ENCODE measurements at places on chromosomes 2 and 18.
A peak's percentile ranks its signal among the peaks of the same experiment; 100 is the strongest.

GRCh38 chr2:65576861-65577601 is 144.6 kb upstream of the SPRED2 start:
- DNase-seq: peak; percentile 92

DNA sequence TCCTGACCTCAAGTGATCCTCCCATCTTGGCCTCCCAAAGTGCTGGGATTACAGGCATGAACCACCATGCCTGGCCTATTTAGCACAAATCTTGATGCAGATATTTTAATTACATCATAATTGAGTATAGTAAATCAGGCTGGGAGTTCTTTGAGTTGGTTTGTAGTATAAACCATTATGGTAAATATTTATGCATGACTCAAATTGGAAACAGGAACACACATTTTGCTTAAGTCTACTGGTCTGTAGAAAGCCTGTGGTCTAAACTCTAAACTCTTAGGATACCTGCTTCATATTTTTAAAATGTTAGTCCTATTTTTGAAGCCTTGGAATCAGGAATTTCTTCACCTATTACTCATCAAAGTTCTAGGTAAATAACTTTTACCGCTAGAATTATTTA is 16.8 kb downstream of the ASXL3 start:
- no peak for DNase-seq

DNA sequence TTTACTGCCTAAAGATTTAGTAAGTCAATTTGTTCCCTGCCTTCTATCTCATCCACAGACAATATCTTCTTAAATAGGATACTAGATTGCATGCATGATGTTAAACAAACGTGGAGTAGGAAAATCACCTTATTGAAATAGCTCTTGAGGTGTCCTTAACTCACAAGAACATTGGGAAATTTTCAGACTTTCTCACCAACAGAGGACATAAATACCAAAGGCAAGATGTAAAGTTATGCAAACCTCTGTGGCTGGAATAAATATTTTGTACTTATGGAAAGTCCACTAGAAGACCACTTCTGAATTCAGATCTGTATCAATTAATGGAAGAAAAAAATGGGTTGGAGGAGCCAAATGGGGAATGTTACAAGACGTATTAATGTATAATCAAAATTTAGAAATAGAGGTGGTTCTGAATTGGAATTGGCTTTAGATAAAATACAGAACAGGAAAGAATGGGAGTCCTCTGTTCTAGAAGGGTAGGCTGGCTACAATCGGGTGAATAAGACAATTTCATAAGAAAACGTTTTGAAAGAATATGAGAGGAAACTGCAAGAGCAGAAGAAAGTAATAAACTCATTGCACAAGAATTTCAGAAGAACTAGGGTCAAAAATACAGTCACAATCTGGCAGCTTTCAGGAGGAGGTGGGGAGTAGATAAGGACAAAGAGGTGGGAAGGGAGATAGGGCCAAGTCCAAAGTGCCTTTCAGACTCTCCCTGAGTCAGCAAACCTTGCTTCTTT is 69.3 kb upstream of the FN1 start:
- peak; percentile 80 for DNase-seq

DNA sequence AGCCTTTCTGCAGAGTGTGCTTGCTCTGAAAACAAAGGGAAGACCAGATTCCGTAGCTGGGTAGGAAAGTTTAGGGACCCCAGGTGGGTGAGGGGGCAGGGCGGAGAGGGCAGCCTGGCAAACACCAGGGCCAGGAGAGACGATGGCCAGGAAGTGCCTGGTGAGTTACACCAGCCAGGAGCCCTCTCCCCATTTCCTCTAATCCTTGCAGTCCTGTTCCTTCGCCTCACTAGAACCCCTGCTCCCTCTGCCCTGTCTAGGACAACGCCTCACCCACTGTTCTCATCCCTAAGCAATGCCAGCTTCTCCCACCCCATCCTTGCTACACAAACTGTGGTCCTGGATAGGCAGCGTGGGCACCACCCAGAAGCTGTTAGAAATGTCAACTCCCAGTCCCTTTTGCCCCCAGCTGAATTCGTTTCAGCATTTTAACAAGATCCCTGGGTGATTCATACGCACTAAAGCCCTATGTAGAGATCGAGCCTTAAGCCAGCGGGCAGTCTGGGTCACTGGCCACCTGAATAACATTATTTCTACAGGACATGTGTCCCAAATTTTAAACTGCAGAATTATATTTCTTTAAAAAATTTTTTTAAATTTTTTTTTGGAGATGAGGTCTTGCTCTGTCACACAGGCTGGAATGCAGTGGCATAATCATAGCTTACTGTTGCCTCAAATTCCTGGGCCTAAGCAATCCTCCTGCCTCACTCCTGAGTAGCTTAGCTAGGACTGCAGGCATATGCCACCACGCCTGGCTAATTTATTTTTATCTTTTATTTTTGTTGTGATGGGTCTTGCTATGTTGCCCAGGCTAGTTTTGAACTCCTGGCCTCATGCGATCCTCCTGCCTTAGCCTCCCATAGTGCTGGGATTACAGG is 10.9 kb downstream of the WIPF1 start:
- peak; percentile 82 for DNase-seq

GRCh38 chr18:61502472-61502871 is 169.2 kb downstream of the CDH20 start:
- peak; percentile 78 for DNase-seq

DNA sequence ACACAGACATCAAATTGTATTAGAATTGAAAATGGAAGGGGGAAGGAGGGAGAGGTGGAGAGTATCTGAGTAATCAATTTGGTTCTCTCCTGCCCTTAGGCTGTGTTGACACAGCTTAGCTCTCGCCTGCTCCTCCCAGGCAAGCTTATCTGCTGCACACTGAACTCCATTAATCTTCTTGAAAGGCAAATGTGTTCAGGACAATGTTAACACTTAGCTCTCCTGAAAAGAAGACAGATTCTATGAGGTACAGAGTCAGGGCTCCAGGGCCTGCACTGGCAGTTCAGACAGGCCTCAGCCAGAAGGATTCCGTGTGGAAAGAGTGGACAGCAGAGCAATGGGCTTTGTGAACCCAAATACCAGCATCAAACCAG is 430.0 kb upstream of the TNP1 start:
- peak; percentile 49 for DNase-seq

DNA sequence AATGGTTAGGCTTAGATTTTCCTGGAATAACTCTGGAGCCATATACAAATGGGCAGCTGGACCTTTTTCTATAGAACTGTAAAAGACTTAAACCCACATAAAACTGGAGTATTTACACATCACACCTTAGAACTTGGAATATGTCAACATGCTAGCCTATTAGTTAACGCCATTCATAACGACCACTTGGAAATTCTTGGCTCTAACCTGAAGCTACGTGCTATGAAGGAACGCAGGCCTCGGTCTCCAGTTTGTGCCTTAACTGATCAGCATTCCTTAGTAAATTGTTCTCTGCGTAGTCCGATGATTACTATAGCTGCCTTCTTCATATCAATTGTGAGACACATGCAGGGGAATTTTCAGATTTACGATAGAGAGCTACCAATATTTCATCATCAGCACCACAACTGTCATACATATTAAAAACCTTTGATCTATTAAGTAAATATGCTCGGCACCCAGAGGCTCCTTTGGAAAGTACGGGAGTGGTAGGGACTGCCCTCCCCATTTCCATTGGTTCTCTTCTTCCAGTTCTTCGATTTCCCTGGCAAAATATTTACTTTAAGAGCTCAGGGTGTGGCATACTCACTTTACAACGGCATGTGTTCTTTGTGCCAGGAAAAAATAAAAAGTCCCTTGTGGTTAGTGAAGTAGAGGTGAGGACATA is 17.5 kb upstream of the CCL20 start:
- DNase-seq: no peak

GRCh38 chr2:238176613-238177012 is 17.8 kb downstream of the ERFE start:
- no peak for DNase-seq

GRCh38 chr2:54691445-54692135 is 31.9 kb upstream of the EML6 start:
- no peak for DNase-seq

DNA sequence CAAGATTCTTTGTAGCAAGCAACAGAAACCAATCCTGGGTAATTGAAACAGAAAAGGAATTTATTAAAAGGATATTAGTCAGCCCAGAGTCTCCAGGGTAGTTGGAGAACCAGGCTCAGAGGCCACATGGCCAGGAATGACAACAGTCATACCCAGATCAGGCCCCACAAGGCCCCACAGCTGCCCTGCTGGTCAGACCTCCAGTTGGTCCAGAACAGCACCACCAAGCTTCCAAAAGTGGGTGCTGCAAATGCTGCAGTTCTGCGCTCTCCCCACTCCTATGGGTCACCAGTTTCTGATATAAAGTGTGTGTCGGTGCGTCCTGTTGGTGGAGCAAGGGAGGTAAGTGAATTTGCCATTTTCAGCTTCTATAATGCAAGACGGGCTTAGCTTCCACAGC is 29.9 kb downstream of the KLHL29 start:
- DNase-seq: peak; percentile 55

- no peak for DNase-seq
Observed at GRCh38 chr18:74577019-74577418, 20.7 kb upstream of the ZNF407 start.

GRCh38 chr2:203835892-203836800 is 31.4 kb upstream of the CTLA4 start:
- DNase-seq: no peak

- DNase-seq: no peak
Observed at GRCh38 chr18:46754188-46754587, 2.7 kb downstream of the ST8SIA5 start.

- DNase-seq: no peak
Observed at GRCh38 chr2:43302961-43303494, 76.6 kb upstream of the ZFP36L2 start.

DNA sequence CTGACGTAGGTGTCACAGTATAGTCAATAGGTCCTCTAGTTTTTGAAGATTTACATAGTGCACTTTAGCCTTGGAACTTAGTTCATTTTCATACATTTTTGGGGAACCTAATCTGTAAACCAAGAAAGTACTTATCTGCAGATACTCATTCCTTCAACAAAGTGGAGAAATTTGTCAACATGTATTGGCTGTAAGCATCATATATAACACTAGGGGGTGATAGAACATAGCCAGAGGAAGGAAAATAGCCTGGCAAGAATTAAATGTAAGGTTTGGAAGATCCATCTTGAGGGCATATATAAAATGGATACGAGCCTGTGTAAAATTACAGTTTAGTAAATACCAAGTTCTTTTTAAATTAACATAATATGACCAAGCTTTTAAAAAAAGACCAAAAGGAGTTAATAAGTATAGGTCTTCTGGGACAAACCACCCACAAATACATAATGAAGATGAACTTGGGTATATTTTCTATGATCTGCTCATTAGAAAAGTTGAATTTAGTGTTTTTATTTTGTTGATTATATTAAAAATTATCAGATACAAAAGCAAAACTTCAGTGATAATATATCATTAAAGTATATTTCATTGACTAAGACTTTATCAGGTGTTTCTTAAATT is 18.2 kb downstream of the RPL37A start:
- peak; percentile 73 for DNase-seq

DNA sequence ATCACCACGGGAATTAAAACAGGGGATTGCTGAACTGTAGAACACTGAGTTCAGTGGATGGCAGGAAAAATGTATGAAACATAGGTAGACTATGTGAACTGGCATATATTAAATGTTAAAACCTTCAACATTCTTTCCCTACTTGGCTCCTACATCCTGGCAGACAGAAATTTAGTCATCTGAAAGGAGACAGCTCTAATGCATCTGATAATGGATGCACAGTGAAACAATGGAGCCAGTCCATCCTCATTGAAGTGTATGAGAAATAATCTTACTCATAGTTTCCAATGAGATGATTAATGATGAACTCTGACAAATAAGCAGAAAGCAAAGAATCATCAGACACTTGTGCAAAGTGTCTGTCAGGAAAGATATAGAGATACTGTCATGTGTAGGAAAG is 1629.7 kb upstream of the TMEFF2 start:
- peak; percentile 72 for DNase-seq

Measured in GM23248 (cell line).